ENCODE measurements at places on chromosomes 5 and 9.

DNA sequence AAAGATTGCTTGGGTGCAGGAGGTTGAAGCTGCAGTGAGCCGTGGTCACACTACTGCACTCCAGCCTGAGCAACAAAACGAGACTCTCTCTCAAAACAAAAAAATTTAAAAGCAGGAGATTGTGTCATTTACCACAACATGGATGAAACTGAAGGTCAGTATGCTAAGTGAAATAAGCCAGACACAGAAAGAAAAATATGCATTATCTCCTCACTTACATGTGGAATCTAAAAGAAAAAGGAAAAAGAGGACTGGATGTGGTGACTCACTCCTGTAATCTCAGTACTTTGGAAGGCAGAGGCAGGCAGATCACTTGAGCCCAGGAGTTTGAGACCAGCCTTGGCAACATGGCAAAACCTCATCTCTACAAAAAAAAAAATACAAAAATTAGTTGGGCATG lies 146.8 kb upstream of the DAPK1 start:
- no peak for DNase-seq

DNA sequence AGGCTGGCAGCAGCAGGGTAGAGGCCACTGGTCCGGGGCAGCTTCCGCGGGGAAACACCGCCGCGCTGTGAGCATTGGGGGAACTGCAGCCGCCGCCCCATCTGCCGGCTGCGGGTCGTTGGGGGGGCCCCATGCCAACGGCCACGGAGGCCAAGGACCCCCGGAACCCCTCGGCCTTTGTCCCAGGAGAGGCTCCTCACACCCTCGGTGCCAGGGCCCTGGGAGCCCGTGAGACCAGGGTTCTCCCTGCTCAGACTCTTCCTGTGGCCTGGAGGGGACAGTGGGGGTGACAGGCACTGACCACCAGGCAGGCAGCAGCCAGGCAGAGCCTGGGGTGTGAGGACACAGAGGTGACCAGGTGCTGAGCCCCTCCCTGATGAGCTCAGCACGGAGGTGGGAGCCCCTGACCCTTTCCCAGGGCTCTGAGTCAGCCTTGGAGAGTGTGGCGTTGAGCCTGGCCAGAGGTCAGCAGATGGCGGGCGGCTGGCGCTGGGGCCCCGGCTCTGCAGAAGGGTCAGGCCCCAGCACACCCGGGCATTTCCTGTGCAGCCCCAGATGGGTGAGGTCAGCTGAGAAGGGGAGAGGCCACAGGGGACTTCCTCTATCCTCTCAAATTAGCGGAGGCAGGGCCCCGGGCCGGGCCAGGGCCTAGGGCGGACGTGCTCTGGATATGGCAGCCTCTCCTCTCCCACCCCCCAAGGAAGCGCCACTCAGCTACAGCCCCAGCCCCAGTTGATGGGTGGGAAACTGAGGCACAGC lies 17.9 kb upstream of the EGFL7 start:
- peak; percentile 91 for DNase-seq

DNA sequence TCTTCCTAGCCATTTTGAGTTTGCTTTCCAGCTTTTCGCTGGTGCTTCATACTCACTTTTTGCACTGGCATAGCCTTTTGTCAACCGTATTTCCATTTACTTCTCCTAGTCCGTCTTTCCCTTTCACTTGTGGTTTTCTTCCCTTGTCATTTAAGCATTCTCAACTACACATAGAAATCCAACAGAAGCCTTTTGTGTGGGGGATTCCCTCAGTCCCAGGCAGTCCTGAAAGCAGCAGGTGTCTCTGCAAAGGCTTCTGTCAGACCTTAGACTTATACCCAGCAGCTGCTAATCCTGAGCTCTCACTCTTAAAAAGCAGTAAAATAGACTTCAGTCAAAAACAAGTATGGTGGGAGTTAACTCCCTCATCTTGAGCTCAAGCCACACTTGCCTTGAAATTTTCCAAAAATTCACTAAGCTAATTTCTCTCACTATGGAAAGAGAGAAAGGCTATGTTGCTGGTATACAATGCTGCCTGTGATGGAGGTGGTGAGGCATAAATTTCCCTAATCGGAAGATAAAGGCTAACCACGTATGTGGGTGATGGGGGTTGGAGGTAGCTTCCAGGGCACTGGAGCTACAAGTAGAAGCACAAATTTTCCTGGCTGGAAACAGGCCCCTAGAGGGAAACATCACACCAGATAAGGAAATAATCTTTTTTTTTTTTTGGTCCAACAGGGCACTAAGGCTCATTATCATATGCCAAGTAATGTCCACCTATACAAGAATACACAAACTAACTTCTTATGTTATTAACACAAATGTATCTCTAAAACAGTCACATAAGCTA lies 34.8 kb upstream of the IFNK start:
- no peak for DNase-seq

GRCh38 chr5:137837491-137838394 lies 29.9 kb upstream of the MYOT start:
- DNase-seq = no peak

DNA sequence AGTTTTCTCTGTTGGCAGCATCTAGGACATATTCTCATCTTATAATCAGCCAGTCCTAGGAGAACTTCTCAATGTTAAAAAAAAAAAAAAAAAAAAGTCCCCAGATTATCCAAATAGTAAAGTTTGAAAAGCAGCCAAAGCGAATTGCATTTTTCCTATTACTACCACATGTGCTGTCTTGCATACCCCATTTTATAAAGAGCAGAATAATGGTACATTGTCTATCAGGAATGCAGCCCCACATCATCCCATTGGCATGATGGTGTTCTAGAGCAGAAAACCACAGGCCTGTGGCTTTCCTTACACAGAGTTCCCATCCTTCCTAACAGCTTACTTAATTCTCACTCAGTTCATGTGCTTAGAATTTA lies 381.6 kb downstream of the TMEM38B start:
- DNase-seq = no peak

GRCh38 chr5:141634720-141635119 lies 1.9 kb downstream of the HDAC3 start:
- DNase-seq = no peak

GRCh38 chr9:92177591-92177990 lies 62.4 kb upstream of the SPTLC1 start:
- DNase-seq = no peak

GRCh38 chr9:7284117-7284516 lies 515.5 kb downstream of the DMAC1 start:
- no peak for DNase-seq

DNA sequence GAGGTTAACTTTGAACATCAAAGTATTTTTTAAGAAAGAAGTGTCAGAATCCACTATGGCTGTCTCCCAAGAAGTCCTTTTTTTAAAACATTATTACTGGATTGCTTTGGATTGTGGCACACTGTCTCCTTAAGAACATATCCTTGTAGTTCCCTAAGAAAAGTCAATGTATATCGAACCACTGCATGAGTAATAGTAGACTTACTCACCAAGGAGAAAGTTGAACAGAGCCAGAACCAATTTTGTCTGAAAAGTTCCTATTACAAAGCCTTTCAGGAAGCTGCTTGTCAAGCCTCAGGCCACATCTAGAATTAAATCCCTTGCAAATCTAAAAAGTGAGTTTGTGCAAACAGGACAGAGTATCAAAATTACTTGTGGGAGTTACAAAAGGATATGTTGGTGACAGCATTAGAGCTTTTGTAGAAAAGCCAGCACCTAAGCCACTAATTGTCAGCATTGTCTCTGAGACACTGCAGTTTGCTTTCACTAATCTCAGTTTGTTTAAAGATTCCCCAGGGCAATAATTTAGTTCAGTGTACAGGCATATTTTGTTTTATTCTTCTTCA lies 195.4 kb downstream of the MPDZ start:
- no peak for DNase-seq

GRCh38 chr5:33445798-33446197 lies 5.0 kb downstream of the TARS1 start:
- DNase-seq = no peak

DNA sequence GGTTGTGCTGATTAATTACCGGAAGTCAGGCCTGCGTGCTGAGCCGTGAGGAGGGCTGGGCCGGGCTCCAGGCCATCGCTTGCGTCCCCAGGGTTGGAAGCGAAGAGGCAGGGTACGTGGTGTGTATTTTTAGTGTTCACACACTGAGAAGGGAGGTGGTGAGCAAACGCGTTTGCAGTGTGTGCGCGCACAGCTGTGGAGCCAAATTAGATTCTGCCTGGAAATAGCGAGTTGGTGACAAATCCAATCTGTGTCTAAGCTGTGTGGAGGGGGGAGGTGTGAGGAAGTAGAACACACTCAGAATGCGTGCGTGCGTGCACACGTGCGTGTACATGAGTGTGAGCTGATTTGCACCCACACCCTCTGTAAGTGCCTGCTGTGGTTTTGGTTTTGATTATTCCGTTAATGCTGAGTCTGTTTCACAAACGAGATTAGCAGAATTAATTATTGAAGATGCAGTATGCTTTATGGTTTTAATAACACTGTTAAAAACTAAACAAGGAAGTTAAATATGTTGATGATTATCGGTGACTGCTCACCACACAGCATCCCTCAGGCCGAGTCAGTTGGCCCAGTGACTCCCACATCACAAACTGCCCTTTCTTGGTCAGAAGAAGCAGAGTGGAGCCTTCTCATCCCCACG lies 111.8 kb upstream of the FCN2 start:
- peak; percentile 81 for DNase-seq

DNA sequence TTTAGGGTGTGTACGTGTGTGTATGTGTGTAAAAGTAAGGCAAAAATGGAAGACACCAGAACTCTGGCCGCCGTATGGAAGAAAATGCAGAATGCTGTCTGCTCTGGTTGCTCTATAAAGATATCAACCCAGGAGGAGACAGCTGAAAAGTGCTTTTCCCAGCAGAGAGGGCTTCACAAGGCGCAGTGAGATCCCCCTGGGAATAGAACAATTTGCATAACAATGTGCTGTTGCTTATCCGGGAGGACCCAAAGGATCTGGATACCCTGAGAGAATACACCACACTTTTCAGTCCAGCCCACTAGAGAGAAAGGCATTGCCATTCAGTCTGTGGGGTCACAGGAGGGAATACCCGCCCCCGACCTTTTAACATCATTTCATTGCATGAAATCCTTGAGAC lies 230.6 kb downstream of the EBF1 start:
- DNase-seq = no peak

DNA sequence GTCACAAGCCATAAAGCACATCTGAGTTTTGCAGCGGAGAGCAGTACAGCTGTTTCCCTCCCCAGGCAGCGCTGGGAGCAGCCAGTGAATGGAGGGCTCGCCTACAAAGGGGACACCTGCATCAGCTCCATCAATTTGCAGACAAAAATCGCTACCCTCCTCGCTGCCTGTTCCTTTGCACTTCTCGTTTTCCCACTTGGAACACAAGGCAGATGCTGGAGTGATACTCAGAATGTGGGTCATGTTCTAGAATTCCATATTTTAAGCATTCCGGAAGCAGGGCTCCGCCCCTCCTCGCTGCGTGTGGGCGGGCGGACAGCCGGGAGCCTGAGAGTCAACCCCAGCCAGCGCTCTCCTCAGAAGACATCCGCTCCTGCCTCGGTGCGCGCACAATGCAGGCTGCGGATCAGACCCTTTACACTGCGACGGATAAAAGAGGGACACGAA lies 92.1 kb downstream of the LMNB1 start:
- DNase-seq = peak; percentile 44

- no peak for DNase-seq
Measured at GRCh38 chr5:38660194-38660668, 103.8 kb upstream of the LIFR start.

DNA sequence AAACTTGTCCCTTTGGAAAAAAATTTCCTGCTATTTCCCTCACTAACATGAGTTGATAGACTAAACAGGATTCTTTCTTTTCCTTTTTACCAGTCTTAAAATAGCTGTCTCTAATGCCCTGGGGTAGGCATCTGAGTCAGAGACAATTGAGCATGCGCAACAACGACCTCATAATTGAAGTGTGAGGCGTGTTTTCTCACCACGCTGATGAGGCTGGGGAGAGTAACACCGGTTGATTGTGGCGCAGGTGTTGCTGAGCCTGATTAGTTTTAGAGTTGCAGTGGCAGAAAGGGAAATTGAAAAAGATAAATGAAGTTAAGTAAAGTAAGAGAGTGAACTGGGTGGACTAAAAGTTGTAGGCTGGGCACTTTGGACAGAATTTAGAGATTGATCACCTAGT lies 213.7 kb downstream of the TLR4 start:
- DNase-seq = no peak

DNA sequence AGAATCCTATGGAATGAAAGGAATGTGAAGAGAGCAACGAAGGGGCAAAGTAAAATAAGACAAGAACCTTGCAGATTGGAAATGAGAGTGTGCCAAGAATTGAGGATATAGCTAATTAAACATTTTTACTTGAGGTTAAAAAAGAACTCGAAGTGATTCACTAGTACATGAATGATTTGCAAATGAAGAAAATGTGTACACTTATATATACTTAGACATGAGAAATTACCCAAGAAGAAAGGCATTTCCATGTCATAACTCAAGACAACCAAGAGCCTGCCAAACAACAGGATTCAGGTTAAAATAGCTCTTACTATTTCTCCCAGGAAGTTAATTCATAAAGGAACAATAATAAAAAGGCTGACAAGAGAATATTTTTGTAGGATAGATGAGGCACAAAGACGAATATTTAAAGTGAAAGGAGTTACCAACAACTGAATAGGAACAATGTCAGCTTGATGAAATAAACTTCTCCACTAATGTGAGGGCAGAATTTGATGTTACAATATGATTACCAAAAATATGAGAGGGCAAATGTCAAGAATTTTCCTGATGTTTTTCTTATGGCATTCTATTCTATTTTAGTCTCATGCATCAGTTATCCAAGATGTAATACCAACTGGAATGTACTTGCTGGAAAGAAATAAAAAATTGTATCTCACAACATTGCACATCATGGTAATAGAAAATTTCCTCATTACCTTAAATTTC lies 18.9 kb upstream of the NPR3 start:
- DNase-seq = no peak

GRCh38 chr9:86821006-86821845 lies 126.1 kb downstream of the GAS1 start:
- DNase-seq = no peak

DNA sequence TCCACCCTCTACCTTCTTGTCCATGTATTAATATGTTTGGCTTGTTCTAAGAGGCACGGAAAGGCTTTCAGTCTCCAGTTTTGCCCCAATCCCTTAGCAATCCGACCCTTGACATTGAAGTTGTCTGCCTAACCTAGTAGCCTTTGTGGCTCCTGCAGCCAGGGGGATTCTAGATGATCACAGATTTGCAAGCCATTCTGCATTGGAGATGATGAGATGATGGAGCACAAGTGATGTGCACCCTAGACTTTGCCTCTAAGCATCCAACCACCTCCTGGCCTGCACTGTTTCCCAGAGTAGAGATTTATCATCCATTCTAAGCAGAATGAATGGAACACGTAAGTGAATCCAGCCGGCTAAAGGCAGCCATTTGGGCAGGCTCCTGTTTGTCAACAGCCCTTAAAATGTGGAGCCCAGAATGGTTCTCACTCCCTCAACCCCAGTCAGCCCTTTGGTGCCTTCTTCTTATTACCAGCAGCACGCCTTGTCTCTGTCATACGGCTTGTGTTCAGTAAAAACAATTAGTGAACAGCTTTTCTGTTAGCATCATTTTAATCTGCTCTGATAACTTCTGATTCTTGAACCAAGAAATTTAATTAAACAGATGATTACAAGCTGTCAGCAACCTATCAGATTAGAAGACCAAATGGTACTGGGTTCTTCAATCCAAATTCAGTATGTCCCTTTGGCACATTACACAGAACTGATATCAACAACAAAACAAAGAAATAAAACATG lies 5.7 kb upstream of the TRAF1 start:
- no peak for DNase-seq

GRCh38 chr5:134504629-134505300 lies 20.7 kb upstream of the JADE2 start:
- DNase-seq = no peak

GRCh38 chr9:33458444-33458843 lies 11.1 kb upstream of the AQP3 start:
- peak; percentile 39 for DNase-seq
